Stimulated activated CD8-positive, alpha-beta memory T cell treated with anti-CD3 and anti-CD28 coated beads, Interleukin-12 subunit alpha, Interleukin-12 subunit beta, amount 100 ng/mL, for 1 hour (primary cell): ENCODE measurements at places on chromosomes 16 and 17.

DNA sequence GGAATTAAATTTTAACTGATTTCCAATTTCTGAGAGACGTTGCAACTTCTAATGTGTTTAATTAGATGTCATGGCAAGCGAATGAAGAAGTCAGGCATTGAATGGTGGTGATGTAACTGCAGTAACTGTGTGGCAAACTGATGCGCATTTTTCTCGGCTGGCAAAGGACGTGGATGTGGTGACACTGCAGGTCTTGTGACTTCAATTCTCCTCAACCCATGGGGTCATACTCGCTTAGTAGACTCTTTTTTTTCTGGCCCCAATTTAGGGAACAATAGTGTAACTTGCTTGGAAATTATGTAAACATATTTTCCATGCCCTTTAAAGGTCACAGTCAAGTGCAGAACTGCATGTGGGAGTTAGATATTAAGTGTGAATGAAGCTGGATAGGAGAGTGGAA is 1.9 kb upstream of the FAM20A start:
- no peak for DNase-seq

- no peak for DNase-seq
These were observed 6.2 kb downstream of the C1QL1 start for GRCh38 chr17:44961921-44962350.

- DNase-seq, result no peak
These were observed 416 bp downstream of the METTL26 start for GRCh38 chr16:635573-636205.

DNA sequence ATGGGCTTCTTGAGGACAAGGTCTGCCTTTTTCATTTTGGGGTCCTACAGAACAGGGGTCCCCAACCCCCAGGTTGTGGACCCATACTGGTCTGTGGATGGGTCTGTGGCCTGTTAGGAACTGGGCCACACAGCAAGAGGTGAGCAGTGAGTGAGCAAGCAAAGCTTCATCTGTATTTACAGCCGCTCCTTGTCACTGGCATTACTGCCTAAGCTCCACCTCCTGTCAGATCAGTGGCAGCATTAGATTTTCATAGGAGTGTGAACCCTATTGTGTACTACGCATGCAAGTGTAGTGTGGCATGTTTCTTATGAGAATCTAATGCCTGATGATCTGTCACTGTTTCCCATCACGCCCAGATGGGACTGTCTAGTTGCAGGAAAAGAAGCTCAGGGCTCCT is 33.9 kb downstream of the ERN1 start:
- no peak for DNase-seq

DNA sequence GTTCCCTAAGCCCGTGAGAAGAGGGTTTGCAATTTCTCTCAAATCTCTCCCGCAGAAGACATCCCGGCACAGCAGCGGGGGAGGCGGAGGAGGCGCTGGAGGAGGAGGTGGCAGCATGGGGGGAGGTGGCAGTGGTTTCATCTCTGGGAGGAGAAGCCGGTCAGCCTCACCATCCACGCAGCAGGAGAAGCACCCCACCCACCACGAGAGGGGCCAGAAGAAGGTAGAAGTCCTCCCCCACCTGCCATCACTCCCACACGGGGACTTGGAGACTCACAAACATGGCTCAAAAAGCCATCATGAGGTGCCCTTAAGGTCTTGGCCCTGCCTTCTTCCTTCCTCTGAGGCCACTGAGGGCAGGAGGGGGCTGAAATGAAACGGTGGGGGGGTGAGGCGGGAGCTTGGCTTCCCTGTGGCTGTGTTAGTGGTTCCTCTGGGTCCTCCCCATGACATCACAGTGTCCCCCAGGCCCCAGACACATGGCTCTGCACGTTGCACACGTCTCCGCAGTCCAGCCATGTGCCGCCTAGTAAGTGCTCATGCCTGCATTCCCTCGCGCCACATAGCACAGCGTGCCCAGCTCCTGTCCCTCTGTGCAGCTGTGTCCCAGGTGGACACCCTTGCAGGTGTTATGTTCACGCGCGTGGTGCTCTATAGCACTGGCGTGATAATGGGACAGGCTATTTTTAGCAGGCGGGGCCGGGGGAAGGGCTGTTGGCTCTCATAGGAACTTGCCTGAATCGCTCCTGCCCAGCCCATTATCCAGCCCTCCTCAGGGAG is 6.9 kb downstream of the MLLT6 start:
- no peak for DNase-seq

GRCh38 chr17:17982801-17983200 is 10.1 kb downstream of the DRC3 start:
- DNase-seq, result no peak

DNA sequence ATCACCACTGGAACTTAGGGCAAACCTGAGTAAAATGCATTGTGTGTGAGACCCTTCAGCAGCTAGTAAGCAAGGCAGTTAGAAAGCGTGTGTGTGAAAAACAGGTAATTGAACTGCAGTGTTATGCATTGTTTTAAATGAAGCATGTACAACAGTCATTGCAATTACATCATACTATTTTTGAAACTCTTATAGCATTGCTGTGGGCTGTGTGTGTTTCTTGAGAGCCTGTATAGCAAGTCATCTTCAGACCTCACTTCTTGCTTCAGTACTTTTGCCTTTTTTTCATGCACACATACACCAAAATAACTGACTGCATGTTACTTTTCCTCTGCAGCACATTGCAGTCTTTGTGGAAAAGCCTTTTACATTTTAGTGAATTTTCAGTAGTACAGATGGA is 19.2 kb downstream of the PTRH2 start:
- DNase-seq, result no peak

DNA sequence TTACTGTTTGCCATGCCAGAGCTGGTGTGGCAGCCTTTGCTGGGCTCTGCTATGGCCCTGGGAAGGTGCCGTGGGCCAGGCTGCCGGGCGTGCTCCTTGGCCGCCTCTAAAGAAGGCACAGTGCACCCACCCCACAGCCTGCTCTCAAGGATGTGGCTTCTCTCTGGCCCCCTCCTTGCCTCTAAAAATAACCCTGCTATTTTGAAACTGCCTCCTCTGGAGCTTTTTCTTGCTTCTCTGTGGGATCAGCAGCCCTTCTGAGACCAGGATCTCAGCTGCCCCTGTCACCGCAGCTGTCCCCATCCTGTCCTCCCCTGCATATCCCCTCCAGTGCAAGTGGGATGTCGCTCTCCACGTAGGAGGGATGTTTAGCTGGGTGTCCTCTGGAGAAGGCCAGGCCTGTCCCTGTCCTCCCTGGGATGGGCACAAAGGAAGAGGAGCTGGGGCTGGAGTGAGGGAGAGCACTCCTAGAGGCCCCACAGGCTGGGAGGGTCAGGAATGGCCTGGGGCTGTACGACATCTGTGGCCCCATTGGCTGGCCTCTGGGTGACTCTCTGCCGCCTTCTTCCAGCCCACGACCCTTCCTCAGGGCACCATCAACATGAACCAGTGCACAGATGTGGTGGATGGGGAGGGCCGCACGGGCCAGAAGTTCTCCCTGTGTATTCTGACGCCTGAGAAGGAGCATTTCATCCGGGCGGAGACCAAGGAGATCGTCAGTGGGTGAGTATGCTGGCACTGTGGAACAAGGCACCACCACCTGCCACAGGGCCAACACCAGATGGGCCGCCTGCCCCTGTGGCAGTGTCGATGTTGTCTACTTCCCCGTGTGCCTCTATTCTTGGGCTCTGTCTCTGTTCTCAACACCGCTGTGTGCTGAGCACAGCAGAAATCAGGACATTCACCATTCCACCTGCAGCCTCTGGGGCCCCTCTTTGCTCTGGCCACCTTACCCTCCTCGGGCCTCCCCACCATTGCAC is 79.7 kb downstream of the PLD6 start:
- no peak for DNase-seq

GRCh38 chr17:47857551-47858455 is 6.8 kb upstream of the SP6 start:
- DNase-seq, result no peak

DNA sequence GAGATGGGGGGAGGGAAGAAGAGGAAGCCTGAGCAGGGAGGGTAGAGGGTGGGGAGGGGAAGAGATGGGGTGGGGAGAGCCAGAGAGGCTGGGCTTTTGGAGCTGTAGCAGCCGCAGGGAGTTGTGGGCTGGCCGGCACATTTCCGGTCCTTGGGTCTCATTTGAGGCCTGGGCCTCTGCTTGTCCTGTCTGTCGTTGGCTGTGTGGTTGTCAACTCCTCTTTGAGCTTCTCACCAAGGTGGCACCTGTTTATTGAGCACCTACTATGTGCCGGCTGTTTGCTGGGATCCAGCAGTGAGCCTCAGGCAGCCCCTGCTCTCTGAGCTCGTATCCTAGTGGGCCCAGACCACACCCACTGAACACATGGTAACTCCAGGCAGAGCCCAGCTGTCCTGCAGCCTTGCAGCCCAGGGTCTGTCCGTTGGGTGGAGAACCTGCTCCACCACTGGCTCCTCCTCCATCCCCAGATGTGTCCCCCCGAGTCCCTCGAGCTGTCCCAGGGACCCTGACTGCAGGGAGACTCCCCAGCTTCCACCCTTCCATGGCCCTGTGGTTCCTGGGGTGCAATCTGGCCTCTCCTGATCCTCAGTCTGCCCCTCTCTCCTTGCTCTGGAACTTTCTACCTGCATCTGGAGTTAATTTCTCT is 164.9 kb downstream of the IRF8 start:
- DNase-seq, result no peak

GRCh38 chr17:73516431-73516830 is 127.8 kb downstream of the SDK2 start:
- DNase-seq, result no peak

DNA sequence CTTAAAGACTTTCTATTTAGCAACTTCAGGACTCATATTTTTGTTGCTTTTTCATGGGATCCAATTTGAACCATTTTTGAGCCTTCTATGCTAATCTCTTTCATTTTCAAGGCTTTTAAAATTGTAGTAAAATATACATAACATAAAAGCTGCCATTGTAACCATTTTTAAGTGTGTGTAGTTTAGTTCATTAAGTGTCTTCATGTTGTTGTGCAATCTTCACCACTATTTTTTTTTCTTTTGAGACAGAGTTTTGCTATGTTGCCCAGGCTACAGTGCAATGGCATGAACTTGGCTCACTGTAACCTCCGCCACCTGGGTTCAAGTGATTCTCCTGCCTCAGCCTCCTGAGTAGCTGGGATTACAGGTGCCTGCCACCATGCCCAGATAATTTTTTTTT is 451.6 kb downstream of the TMEM114 start:
- no peak for DNase-seq

- no peak for DNase-seq
These were observed 61.2 kb upstream of the NETO2 start for GRCh38 chr16:47204736-47205504.

DNA sequence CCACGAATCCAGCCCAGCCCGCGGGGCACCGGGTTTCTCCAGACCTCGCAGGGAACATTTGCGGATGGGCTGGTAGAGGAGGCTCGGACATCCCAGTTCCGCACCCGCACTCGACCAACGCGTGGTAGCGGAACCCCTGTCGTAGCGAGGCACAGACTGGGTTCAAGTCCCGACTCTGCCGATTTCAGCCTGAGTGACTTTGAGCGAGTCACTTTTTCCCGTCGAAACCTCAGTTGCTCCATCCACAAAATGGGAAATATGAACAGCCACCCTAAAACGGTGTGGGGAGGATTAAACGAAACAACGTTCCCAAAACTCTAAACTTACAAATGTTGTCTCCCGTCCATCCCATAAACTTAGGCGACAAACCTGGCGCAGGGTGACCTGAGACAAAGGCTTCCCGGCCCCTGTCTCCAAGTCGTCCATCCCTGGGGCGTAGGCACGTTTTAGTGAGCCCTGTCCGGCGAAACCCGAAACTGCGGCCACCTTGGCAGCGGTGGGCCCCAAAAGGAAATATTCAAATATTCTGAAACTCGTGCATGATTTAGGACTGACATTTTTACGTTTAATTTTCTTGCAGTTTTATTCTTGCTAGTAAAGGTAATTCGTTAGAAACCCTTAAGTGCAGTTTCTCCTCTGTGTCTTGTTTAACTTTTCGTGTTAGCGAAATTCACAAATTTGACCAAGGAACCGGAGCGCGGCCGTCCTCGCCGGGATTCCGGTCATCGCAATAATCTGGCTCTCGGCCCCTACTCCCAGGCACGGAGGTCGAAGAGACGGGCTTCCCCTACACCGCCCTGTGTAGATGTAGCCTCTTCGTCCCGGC is 1.9 kb upstream of the MLLT6 start:
- no peak for DNase-seq
